ENCODE measurements at places on chromosomes 6 and 20.

GRCh38 chr6:20242397-20242796, 30.1 kb upstream of the MBOAT1 start:
- peak; percentile 19 for ATAC-seq

GRCh38 chr6:38856492-38856891, 141.4 kb downstream of the DNAH8 start:
- no peak for ATAC-seq

DNA sequence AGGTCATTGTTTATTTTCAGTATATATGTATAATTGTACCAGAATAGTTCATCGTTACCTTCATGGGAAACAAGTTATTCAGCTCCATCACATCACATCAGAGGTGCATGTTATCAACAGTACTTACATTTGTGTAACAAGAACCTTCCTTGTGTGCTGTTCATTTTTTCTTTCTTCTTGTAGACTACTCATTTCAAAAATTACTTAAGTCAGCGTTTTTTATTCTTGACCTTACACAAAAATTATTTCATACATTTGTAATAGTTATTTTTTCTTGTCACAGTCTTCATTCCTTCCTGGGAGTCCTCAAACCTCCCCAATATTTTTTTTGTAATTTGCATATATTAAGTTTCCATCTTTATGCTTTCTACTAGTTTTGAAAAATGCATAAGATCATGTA, 725.7 kb upstream of the ADGRB3 start:
- no peak for ATAC-seq

DNA sequence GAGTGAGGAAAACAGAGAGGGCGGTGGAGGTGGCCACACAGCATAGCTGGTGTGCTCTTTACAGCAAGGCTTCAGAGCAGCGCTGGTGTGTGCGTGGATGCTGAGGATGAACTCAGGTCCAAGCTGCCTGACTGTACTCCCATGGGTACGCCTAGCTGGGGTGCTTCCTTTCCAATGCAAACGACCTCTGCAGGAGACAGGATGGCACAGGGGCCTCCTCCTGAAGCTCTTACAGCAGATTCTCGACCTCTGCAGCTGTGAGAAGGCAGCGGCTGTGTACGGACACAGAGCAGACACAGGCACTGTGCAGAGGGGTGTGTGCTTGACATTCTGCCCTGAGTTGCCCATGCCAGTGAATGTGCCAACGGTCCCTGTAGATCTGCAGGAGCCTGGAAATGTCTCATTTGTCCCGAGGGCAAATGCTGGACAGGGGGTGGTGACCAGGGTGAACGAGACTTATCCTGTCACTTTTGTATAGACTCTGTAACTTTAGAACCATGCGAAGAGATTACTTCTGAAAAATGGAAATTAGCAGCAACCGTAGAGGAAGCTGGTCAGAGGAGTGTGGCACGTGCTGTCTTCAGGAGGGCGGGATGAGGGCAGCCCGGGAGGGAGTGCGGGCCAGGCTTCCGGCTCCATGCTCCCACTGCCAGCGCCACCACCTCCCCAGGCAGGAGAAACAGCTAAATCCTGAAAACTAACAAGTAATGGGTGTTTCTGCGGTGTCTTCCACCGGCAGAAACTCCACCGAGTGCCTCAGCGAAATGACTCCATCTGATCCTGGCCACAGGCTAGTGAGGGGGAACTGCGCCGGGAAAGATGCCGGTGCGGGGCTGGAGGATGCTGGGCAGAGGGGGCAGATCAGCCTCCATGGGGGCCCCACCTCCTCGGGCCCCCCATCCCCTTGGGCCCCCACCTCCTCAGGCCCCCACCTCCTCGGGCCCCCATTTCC, 120.9 kb upstream of the RPS6KA2 start:
- no peak for ATAC-seq

- ATAC-seq, result no peak
Observed at GRCh38 chr6:21612067-21612745, 18.7 kb downstream of the SOX4 start.

Data from motor neuron (in vitro differentiated cells).